Naive thymus-derived CD4-positive, alpha-beta T cell (primary cell): ENCODE measurements at places on chromosomes 11 and 22.

DNA sequence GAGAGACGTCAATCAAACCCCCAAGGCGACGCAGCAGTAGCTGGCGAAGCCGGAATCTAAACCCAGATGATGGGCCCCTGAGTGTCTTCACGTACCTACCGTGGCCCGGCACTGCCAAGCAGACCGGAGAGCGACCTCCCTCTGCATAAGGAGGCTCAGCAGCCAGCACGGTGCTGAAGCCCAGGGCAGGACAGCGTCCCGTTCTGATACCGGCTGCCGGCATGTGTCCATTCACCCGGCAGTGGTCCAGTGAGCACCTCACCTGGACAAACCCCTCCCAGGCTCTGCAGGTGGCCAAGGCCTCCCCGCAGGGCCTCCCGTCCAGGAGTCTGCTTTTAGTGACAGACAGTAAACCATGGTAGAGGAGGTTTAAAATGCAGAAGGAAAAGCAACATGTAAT is 142.0 kb downstream of the BRD1 start:
- DNase-seq = no peak

- no peak for DNase-seq
Measured at GRCh38 chr22:19216579-19216978, 38.0 kb upstream of the SLC25A1 start.

DNA sequence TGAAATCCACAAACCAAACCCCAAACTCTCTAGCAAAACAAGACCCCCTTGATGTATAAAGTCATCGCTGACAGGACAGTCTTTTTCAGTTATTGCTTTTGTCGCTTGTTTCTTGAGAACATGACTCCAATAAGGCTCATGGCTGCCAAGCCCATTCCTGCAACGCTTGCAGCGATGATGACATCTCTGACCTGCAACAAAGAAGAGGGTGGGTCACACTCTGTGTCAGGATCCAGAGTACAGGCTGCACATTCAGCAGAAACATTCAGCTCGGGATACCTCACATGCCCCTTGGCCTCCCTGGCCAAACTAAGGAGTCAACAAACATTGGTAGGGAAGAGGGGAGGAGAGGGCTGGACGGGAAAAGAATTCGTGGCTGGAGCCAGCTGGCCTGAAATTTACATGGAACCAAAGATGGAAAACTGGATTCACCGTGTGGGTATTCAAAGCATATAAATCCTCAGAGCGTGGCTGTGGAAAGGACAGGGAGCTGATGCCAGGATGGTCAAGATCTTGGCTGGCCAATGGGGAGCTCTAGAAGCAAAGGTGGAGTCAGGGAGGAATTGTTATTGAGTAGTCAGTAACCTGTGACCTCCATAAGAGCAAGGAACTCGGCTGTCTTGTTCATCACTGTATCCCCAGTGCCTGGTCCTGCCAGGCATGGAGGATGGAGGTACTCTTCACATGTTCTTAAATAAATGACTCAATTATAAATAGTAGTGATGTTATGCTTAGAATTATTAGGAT is 11.8 kb upstream of the PLAAT2 start:
- DNase-seq = no peak

- DNase-seq = no peak
Measured at GRCh38 chr22:18088825-18089568, 11.2 kb downstream of the PEX26 start.

- no peak for DNase-seq
Measured at GRCh38 chr11:126834573-126834972, 166.0 kb downstream of the KIRREL3 start.

DNA sequence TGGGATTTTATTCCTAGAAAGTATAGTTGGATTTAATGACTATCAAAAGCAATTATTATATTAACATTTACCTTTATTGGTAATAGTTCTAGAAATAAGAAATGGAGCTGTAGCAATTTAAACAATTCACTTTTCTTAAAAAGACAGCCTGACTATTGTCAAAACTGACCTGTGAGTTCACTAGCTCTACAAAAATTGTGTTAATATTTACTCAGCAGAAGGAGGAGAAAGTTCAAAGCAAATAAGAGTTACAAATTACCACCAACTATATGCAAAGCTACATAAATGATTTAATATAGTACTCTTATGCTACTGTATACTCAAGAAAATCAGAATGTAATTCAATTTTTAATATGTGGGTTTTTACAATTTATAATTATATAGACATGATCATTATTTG is 310.0 kb downstream of the DCDC1 start:
- DNase-seq = no peak

DNA sequence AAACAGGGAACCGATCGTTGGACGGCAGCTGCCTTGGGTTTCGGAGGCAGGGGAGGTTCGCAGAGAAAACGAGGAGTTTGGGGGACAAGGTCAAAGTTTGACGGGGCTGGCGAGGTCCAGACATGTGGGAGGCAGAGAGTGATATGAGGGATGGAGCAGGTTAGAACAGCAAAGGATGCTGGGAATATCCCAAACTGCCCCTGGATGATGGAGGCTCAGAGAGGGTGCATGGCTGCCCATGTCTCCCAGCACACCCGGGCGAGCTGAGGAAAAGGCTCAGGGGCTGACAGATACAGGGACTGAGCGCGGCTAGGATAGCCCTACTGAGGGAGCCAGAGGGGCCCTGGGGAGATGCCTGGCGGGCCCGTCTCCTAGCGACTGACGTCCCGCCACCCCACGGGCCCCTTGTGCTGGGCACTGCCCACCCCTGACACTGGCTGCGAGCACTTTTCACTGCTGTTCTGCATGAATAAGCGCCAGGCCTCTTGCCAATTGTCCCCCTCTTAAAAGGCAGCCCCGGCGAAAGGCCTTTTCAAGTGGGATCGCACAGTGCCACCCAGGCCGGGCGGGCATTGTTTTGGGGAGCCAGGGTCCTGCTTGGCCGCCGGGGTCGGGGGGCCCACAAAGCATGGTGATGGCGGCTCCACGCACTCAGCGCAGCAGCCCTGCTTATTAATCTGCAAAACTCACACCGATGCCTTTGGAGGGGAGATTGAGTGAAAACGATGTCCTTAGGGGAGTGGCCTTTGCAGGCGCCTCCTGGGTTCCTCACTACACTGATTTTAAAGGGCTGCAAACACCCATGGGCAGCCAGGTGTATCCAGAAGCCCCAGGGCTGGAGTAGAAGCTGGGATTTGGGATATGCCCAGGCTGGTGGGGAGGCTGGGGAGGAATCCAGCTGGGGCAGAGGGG is 90.0 kb upstream of the LINC01488 start:
- no peak for DNase-seq

GRCh38 chr11:34977089-34977912 is 60.9 kb downstream of the PDHX start:
- no peak for DNase-seq

GRCh38 chr11:65885808-65886536 is 2.3 kb downstream of the FIBP start:
- peak; percentile 5 for DNase-seq

DNA sequence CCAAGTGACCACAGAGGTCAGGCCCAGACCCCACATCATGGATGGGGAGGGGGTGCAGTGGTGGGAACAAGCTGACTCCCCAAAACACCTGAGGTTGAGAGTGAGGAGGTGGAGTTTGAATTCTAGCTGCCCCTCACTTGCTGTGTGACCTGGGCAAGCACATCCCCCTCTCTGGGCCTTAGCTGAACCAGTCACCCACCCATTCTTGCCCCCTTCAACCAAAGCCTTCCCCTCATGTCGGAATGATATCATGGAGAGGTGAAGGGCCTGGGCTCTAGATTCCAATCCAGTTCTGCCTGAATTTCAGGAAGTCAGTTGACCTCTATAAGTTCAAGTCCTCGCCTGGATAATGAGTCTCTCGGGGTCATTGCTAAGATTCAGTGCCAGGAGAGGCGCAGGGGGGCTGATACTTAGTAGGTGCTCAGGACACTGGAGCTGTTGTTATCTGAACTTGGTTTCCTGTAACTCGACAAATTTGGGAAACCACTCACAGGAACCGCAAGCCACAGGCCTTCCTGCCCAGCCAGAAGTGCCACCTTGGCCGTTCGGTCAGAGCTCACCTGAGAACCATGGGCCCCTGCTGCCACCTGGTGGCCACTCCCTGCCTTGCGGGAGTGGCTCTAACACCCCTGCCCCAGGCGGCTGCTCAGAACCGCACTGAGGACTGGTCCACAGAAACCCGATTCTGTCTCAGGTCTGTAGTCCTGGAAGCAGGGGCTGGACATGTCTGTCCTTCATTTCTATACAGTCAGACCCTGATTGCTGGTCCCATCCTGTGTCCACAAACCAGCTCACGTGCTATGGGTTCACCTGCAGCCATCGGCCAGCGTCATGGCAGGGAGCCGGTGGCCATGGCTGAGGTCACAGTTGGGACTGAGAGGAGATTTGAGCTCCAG is 6.9 kb downstream of the CDC42EP1 start:
- peak; percentile 93 for DNase-seq

DNA sequence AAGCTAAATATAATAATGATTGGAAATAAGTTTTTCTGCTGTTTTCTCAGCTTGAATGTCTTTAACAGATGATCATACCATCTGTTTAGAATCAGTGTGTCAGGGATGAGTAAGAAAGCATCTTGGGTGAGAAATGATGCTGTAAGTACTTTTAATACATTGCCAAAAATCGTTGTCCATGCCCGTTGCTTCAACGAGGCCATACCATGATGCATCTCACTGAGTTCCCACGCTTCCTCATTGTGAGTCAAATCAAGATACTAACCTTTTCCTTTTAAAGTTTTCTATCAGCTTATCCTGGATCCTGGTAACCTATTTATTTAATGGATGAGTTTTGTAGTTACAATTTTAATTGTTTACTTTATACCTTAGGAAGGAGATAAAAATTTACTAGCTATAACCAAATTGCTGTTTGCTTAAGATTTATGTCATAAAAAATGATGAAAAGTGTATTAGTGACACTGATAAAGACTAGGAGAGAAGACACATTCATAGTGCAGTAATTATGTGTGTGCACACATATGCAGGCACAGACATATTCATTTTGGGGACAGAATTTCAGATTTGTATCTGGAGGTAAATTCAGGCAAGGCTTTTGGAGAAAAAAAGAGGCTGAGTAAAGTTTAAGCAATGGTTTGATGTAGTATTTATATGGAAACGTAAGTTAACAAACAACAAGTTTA is 154.8 kb downstream of the UVRAG start:
- no peak for DNase-seq

- no peak for DNase-seq
Measured at GRCh38 chr11:57322256-57323166, 2.2 kb downstream of the TNKS1BP1 start.

- no peak for DNase-seq
Measured at GRCh38 chr22:30609260-30610185, 2.5 kb downstream of the TCN2 start.
